ENCODE measurements at places on chromosomes 7 and 10.
A peak's percentile ranks its signal among the peaks of the same experiment; 100 is the strongest.

DNA sequence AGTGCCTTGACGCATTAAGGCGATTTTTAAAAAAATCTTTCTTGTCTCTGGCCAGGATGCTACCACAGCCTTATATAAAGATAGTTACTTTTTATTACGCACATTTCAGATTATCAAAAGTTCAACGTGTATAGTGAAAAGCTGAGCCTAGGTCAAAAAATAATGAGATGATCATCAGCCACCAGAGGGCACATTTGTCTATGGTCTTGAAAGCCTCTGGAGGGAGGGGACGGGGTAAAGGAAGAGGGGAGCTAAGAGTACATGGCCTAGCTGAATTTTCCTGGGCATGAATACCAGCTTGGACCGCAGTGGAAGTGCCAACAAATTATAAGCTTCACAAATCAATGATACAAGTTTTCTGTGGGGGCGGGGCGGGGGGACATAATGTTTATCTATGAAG is 285.9 kb upstream of the SMIM30 start:
- DNase-seq, result peak; percentile 4

GRCh38 chr10:1019362-1019761 is 6.3 kb downstream of the IDI2 start:
- DNase-seq, result no peak

GRCh38 chr10:124267911-124268549 is 150.7 kb downstream of the OAT start:
- DNase-seq, result no peak

- no peak for DNase-seq
Observed at GRCh38 chr10:132885451-132886210, 56.7 kb downstream of the CFAP46 start.

- DNase-seq, result no peak
Observed at GRCh38 chr10:33780961-33781360, 446.5 kb upstream of the NRP1 start.

- DNase-seq, result peak; percentile 28
Observed at GRCh38 chr7:128361411-128362379, at the start of gene PRRT4. TSS of gene PRRT4 (minus strand) at chr7:128361690.

GRCh38 chr7:149853157-149853556 is 15.0 kb downstream of the ZNF862 start:
- DNase-seq, result peak; percentile 18

DNA sequence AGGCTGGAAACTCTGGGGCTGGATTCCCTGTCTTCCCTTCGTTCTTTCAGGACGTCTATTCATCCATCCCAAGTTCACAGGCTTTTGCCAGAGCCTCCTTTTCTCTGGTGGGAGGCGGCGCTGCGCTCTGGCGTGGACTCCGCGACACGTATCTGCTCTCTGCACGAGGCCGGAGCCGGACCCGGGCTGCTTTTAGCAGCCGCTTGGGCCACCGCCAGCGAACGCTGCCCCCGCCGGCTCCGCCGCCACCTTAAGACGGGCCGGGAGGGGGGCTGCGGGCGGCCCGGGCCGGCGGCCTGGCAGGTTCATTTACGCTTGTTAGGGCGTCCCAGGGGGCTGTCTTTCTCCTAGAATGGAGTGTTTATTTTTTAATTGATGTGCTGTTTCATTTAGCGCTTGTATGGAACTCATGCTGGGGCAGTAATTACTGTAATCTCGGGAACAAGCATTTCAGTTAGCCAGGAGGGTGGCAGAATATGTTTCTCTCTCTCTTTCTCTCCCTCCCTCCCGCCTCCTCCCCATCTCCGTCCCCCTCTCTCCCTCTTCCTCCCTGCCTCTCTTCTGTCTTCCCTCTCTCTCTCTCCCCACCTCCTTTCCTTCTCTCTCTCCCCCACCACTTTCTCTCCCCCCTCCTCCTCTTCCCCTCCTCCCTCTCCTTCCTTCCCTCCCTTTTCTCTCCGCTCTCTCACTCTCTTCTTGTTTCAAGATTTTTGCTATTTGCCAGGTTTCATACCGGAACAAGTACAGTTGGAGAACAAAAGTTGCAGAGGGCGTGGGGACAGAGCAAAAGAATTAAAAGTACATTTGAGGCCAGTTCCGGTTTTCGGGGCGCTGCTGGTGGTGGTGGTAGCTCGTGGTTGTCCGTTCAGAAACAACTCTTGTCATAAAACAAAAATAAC is 1.3 kb upstream of the FZD8 start:
- DNase-seq, result peak; percentile 64

- no peak for DNase-seq
Observed at GRCh38 chr7:155997431-155998327, 185.4 kb upstream of the SHH start.

GRCh38 chr10:99232360-99232999 is 3.2 kb downstream of the HPSE2 start:
- DNase-seq, result no peak

- no peak for DNase-seq
Observed at GRCh38 chr10:112533916-112534315, 86.9 kb downstream of the VTI1A start.

DNA sequence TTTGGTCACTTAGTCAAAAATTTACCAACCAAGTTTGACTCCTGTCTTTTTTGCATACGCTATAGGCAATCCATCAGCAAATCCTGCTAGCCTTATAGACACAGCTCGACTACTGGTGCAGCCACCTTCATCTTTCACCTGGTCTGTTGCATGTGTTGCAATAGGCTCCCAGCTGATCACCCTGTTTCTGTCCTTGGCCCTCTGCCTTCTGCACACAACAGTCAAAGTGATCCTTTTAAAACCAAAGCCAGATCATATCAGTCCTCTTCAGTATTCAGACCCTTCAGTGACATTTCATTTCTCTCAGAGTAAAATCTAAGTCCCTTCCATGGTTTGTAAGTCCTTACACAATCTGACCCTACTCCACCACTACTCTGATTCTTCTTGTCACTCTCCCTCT is 10.9 kb upstream of the CDK6 start:
- no peak for DNase-seq

- peak; percentile 86 for DNase-seq
Observed at GRCh38 chr7:121204537-121204936, 124.3 kb upstream of the WNT16 start.

GRCh38 chr7:84939888-84940287 is 247.0 kb downstream of the SEMA3D start:
- DNase-seq, result no peak

GRCh38 chr7:12638851-12639456 is 48.5 kb upstream of the ARL4A start:
- DNase-seq, result peak; percentile 49

- peak; percentile 63 for DNase-seq
Observed at GRCh38 chr7:51160990-51161615, 155.5 kb downstream of the COBL start.

GRCh38 chr7:108130261-108130660 is at the start of gene LAMB4:
TSS of gene LAMB4 (minus strand) at chr7:108130361. CDS start at chr7:108123164, 7,197 bp downstream.
- no peak for DNase-seq

DNA sequence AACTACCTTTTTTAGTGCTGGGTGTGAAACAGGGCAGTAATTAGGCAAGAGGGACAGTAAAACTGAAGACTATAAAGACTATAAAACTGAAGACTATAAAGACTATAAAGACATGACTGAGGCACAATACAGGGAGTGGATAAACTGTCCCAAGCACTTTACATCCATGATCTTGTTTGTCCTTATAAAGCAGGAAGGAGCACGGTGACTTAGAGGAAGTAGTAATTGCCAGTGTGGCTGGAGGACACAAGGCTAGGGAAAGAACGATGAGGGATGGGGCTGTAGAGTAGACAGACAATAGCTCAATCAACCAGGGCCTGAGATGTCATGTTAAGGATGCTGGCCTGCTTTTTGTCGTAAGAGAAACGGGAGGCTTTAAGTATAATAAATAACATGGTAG is 26.0 kb downstream of the DNAJC12 start:
- no peak for DNase-seq

- DNase-seq, result peak; percentile 47
Observed at GRCh38 chr10:125396676-125397075, 236.3 kb upstream of the CTBP2 start.

- DNase-seq, result no peak
Observed at GRCh38 chr7:74606909-74607510, 50.5 kb upstream of the GTF2I start.

- no peak for DNase-seq
Observed at GRCh38 chr7:96061009-96061408, 260.9 kb downstream of the SLC25A13 start.

DNA sequence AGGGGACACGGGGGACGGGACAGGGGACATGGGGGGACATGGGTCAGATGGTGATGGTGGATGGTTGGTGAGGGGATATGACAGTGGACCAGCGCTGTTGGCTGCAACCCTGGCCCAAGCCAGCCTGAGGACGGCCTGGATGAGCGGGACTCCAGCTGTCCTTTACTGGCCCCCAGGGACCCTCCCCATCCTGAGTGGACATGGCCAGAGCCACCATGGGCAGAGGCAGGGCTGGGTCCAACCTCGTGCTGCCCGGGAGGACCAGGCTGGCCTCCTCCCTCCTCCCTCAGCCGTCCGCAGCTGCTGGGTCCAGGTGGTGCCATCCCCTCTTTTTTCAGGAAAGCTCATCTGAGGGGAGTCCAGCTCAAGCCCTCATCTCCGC is 30.4 kb downstream of the GET4 start:
- DNase-seq, result no peak

- DNase-seq, result no peak
Observed at GRCh38 chr10:20481054-20481453, 416.1 kb downstream of the NEBL start.

Measured in EH (cell line).